ENCODE measurements at places on chromosomes 1 and 21.

- no peak overlapping the region for H3K27ac ChIP-seq
- no peaks in the 10 kb centered on the region for H3K36me3 ChIP-seq
- no peaks in the 10 kb centered on the region for H3K27me3 ChIP-seq
- no peak overlapping the region for H3K4me3 ChIP-seq
These were observed 37.7 kb upstream of the KCNJ15 start for GRCh38 chr21:38219049-38219628.

GRCh38 chr1:200873116-200873670 is 412 bp downstream of the GPR25 start:
- H3K4me3 ChIP-seq: no peak overlapping the region
- H3K4me1 ChIP-seq: no peaks in the 10 kb centered on the region
- H3K27me3 ChIP-seq: peaks cover 52% of the 10 kb centered on the region
- DNase-seq: no peak
- H3K27ac ChIP-seq: no peak overlapping the region

GRCh38 chr1:215599418-215600074 is 32.4 kb downstream of the KCTD3 start:
- H3K27me3 ChIP-seq: no peaks in the 10 kb centered on the region
- no peaks in the 10 kb centered on the region for H3K36me3 ChIP-seq
- peaks cover 2% of the 10 kb centered on the region for H3K4me1 ChIP-seq
- H3K4me3 ChIP-seq: no peak overlapping the region
- peak; percentile 72 for DNase-seq

DNA sequence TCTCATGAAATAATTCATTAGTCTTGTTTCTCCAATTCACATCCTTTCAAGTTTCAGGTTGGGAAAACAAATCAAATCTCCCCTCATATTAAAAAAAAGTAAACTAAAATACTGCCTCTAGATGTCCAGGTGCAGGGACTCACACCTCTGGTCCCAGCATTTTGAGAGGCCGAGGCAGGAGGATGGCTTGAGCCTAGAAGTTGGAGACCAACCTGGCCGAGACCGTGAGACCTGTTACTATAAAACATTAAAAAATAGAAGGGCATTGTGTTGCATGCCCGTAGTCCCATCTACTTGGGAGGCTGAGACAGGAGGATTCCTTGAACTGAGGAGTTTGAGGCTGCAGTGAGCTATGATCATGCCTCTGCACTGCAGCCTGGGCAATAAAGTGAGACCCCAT is 61.9 kb downstream of the ST6GALNAC5 start:
- no peaks in the 10 kb centered on the region for H3K27me3 ChIP-seq
- DNase-seq: no peak
- H3K27ac ChIP-seq: no peak overlapping the region
- H3K36me3 ChIP-seq: no peaks in the 10 kb centered on the region
- H3K4me1 ChIP-seq: no peaks in the 10 kb centered on the region

DNA sequence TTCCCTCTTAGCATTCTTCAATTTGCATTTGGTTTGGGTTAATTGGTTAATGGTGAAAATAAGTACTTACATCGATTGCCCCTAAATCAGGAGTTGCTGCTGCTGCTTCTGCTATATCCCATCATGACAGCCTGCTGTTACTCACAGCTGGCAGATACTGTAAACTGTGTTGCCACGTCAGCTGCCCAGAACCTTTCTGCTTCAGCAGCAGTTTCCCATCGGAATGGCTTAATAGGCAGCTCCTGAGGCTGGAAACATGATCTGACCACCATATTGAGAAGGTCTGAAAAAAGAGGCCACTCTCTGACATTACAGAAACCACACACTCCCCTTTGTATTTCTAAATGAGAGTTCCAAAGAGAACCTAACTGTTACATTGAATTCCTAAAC is 14.3 kb upstream of the SEC16B start:
- peak overlapping the region; percentile 18 for H3K27ac ChIP-seq
- no peaks in the 10 kb centered on the region for H3K4me1 ChIP-seq
- H3K27me3 ChIP-seq: no peaks in the 10 kb centered on the region

GRCh38 chr1:24644100-24644384 is 940 bp downstream of the SRRM1 start:
- H3K4me3 ChIP-seq: peak overlapping the region; percentile 94
- peaks cover 7% of the 10 kb centered on the region for H3K4me1 ChIP-seq
- H3K27me3 ChIP-seq: no peaks in the 10 kb centered on the region
- no peak for DNase-seq
- peaks cover 6% of the 10 kb centered on the region for H3K36me3 ChIP-seq

- H3K36me3 ChIP-seq: peaks cover 2% of the 10 kb centered on the region
- peak; percentile 44 for DNase-seq
- no peak overlapping the region for H3K4me3 ChIP-seq
- no peaks in the 10 kb centered on the region for H3K27me3 ChIP-seq
These were observed 106.2 kb downstream of the DHRS3 start for GRCh38 chr1:12511516-12512468.

GRCh38 chr1:30808067-30808662 is 50.6 kb upstream of the LAPTM5 start:
- no peaks in the 10 kb centered on the region for H3K36me3 ChIP-seq
- H3K4me1 ChIP-seq: peaks cover 30% of the 10 kb centered on the region
- no peak overlapping the region for H3K27ac ChIP-seq

DNA sequence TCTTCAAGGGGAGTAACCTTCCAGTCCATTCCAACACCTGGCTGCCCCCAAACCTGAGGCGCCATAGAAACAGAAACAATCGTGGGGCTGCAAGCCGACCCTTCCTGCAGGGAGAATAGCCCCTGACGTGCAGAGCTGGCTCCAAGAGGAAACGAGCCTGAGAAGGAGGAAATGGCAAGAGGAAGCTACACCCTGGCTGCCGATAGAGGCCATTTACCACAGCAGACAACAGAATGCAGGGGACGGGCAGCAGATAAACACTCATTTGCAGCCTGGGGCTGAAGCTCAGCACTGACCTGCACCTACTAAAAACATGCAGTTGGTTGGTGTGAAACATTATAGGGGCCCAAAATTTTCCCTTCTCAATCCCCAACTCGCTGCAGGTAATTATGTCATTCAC is 8.7 kb upstream of the TDRD10 start:
- no peak overlapping the region for H3K27ac ChIP-seq
- no peaks in the 10 kb centered on the region for H3K4me1 ChIP-seq
- H3K4me3 ChIP-seq: no peak overlapping the region
- no peaks in the 10 kb centered on the region for H3K36me3 ChIP-seq
- DNase-seq: no peak

- H3K36me3 ChIP-seq: peaks cover 4% of the 10 kb centered on the region
- no peaks in the 10 kb centered on the region for H3K27me3 ChIP-seq
- H3K4me3 ChIP-seq: no peak overlapping the region
These were observed 36.4 kb downstream of the KYAT3 start for GRCh38 chr1:88956003-88956402.

GRCh38 chr1:83860490-83861221 is 138.3 kb downstream of the TTLL7 start:
- no peaks in the 10 kb centered on the region for H3K36me3 ChIP-seq
- peak; percentile 30 for DNase-seq
- H3K4me3 ChIP-seq: peak overlapping the region; percentile 22
- no peaks in the 10 kb centered on the region for H3K27me3 ChIP-seq
- no peaks in the 10 kb centered on the region for H3K4me1 ChIP-seq

DNA sequence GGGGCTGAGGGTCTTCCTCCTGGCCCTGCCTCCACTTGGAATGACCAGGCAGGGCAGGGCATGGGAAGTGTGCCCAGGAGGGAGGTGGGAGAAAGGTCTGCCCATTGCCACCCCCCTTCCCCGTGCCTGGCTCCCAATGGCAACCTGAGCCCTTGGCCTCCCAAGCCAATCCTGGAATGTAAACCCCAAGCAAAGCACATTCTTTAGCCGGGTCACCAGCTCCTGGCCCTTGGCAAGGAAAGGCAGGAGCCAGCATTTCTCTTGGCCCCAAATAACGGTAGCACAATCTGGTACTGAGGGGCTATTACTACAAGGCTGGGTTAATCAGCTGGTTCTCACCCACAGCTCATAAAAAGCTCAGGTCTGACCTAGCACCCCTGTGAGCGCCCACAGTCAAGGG is 6.9 kb upstream of the NUAK2 start:
- no peak overlapping the region for H3K4me3 ChIP-seq
- peaks cover 5% of the 10 kb centered on the region for H3K4me1 ChIP-seq
- H3K36me3 ChIP-seq: no peaks in the 10 kb centered on the region
- no peak for DNase-seq
- H3K27ac ChIP-seq: no peak overlapping the region
- H3K27me3 ChIP-seq: peaks cover 31% of the 10 kb centered on the region

GRCh38 chr21:36533468-36533848 is 53.5 kb upstream of the CLDN14 start:
- no peaks in the 10 kb centered on the region for H3K4me1 ChIP-seq
- H3K4me3 ChIP-seq: no peak overlapping the region
- H3K27ac ChIP-seq: no peak overlapping the region
- peaks cover 4% of the 10 kb centered on the region for H3K27me3 ChIP-seq

DNA sequence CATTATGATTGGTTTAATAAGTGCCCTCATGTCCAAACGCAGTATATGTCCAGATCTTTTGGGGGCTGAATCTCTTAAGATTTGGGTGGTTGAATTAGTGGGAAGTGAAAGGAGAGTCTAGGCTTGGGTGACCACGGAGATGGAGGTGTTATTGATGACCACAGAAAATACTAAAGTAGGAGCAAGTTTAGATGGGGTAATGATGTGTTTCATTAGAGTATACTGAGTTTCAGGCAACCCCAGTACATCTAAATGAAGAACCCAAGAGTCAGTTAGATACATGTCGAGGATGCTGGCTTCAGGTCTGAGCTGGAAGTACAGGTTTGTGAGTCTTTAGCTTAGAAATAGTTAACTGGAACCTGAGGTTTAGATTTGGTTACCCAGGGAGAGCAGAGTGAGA is 6.5 kb upstream of the ZZZ3 start:
- H3K4me1 ChIP-seq: peaks cover 2% of the 10 kb centered on the region
- H3K36me3 ChIP-seq: peaks cover 4% of the 10 kb centered on the region
- H3K4me3 ChIP-seq: no peak overlapping the region
- no peak overlapping the region for H3K27ac ChIP-seq
- DNase-seq: no peak

DNA sequence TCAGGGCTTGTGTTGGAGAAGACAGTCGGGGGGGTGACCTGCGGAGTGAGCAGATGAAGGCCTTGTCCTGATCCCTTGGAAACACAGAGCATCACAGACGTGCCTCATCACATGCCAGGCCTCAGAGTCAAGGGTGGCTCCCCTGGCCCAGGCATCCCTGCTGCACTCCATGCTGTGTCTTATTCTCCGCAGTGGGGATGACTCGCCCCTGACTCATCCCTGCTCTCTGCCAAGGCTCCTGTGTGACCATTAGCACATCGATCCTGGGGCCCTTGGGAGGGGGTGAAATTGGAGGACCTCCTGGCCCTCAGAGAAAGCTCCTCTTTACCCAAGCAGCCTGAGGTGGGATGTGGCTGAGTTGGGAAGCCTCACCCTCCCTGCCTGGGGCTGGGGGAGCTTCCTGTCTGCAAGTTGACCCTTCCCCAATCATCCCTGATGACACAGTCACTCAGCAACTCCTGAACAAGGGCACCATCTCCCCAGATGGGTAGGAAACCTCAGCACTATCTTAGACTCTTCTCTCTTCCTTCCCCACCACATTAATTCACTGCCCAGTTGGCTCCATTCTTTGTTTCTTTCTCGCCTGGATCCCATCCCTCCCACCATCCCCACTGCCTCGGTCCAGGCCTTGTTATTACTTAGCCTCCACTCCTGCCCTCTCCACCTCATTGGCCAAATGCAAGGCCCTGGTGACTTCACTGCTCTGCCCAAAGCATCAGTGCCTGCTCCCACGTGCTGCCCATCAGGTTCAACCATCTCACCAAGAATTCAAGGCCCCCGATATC is 74.6 kb downstream of the CAMK2N1 start:
- H3K36me3 ChIP-seq: no peaks in the 10 kb centered on the region
- H3K27ac ChIP-seq: peak overlapping the region; percentile 78
- H3K4me1 ChIP-seq: peaks cover 14% of the 10 kb centered on the region
- no peaks in the 10 kb centered on the region for H3K27me3 ChIP-seq

- H3K27me3 ChIP-seq: no peaks in the 10 kb centered on the region
- H3K36me3 ChIP-seq: peaks cover 13% of the 10 kb centered on the region
- DNase-seq: no peak
- H3K4me3 ChIP-seq: no peak overlapping the region
- no peak overlapping the region for H3K27ac ChIP-seq
These were observed 64.7 kb downstream of the S100B start for GRCh38 chr21:46540087-46540710.

DNA sequence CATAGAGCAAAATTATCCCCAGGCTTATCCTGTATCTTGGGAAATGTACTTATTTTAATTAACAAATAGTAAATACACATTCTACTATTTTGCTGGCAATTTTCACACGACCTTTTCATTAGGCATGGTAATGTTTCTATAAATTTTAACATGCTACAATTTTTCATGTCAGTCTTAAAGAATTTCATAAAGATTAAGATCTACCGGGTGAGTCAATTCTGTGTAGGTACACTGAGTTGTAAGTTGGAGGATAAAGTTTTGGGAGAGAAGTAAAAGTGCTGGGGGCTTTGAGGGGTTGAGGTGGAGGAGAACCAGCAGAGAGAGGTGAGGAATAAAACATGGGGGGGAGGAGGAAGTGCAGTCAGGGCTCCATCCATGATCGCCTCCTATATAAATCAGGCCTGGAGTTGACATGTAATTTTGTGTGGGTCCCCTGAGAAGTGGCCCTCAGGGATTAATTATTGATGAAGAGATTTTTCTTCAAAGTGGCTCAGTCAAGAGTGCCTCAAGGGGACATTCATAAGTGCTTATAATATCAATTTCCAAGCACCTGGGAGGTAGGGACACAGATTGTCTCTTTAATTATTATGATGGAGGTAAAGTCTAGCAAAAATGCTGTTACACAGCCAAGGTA is 7.2 kb downstream of the DPYD start:
- no peaks in the 10 kb centered on the region for H3K36me3 ChIP-seq
- H3K4me3 ChIP-seq: no peak overlapping the region
- H3K27ac ChIP-seq: no peak overlapping the region
- no peak for DNase-seq
- no peaks in the 10 kb centered on the region for H3K27me3 ChIP-seq
- H3K4me1 ChIP-seq: peaks cover 2% of the 10 kb centered on the region

DNA sequence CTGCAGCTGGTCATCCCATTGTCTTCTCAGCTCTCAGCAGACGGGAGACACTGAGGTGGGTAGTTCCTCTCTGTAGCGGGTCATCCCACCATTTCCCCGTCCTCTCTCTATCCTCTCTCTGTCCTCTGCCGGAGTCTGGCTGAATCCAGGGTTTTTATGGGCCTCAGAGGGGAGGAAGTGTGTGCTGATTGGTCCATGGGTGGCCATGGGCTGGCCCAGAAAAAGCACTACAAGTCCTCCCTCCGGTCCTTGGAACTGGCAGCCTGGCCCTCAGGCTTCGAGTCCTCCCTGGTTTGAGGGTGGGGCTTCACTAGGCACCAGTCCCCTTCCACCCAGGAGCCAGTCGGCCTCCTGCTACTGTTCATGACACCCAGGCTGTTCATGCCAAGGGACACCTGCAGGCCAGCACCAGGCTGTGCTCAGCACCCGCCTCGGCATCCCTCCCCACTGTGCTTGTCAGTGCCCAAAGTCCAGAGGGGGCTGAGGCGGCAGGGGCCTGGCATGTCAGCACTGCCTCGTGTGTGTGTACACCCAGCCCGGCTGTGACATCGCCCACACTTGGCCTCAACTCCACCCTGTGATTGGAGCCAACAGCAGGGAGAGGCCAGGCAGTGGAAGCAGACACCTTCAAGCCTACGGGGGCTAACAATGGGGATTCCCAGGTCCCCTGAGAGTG is 23.0 kb upstream of the LRRC8C start:
- peaks cover 4% of the 10 kb centered on the region for H3K4me1 ChIP-seq
- H3K4me3 ChIP-seq: no peak overlapping the region
- H3K27me3 ChIP-seq: no peaks in the 10 kb centered on the region
- H3K36me3 ChIP-seq: no peaks in the 10 kb centered on the region
- H3K27ac ChIP-seq: no peak overlapping the region

GRCh38 chr21:37863842-37864241 is 52.4 kb downstream of the KCNJ6 start:
- no peaks in the 10 kb centered on the region for H3K27me3 ChIP-seq
- no peak overlapping the region for H3K27ac ChIP-seq
- no peak overlapping the region for H3K4me3 ChIP-seq

GRCh38 chr1:1157914-1158710 is 15.6 kb upstream of the TTLL10 start:
- peak overlapping the region; percentile 65 for H3K4me3 ChIP-seq
- peak; percentile 27 for DNase-seq
- H3K27me3 ChIP-seq: no peaks in the 10 kb centered on the region
- peak overlapping the region; percentile 64 for H3K27ac ChIP-seq

Measured in fibroblast of lung (primary cell).